ENCODE measurements at places on chromosomes 5 and 9.
A peak's percentile ranks its signal among the peaks of the same experiment; 100 is the strongest.

DNA sequence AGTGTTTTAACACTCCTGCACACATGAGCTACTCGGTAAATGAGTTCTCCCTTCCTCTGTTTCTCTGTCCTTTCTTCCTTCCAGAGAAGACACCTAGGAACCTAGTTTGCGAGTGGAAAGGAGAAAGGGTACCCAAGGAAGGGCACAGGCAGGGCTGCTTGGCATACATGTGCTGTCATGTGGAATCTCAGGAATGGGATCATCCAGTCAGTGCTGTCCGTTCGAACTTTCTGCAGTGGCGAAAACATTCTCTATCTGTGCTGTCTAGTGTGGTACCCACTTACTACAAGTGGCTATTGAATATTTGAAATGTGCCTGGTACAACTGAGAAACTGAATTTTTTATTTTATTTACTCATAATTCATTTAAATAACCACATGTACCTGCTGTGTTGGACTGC is 28.0 kb downstream of the NLN start:
- no peak for DNase-seq

GRCh38 chr5:60541980-60542379 is 158.0 kb downstream of the DEPDC1B start:
- DNase-seq = no peak

- DNase-seq = no peak
Observed at GRCh38 chr5:76245590-76245989, 157.5 kb upstream of the IQGAP2 start.

DNA sequence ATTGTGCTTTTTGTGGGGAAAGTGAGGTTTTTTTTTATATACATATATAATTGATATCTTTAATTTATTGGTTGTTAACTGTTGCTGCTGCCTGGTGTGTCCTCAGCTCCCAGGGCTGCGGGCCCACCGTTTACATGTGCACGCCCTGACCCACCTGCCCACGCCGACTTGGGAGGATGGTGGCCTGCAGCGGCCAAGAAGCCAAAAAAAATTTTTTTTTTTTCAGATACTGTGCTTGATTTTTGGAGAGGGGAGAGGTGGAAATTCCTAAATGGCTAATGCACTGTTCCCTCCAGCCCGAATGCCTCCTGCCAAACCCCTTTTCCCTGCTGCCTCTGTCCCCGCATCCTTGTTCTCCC is 32.0 kb upstream of the HMCN2 start:
- no peak for DNase-seq

DNA sequence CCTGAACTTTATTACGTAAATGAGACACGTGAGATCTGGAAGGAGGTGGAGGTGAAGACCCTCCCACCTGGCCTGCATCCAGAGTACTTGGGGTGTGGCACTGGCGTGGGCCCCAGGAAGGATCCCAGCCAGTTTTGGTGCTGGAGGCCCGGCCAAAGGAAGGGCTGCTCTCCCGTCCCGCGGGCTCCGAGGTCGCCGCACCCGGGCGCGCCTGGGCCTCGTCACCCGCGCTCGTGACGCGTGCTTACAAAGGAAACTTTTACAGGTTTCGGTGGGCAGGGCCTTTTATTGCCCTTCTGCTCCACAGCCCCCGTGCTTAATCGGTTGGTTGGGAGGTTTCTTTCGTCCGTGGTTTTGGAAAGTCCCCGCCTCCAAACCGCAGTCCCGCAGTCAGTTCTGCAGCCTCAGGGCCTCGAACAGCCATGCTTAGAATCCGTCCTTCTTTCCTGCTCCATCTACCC is 29.2 kb downstream of the CDKN2A start:
- peak; percentile 70 for DNase-seq

DNA sequence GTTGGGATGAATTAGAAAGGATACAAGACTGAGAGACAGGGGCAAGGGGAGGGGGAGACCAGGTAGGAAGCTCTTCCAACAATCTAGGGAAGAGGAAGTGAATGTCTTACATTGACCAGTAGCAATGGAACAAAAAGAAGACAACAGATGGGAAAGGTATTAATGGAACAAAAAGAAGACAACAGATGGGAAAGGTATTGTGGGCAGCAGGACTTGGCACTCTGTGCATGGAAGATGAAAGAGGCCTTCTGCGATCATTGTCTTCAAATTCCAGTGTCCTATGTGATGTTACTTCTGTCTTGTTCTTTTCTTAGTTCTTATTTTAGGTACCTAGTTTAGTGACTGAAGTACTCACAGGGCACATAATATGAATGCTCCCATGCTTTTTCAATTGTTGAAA is 161.8 kb downstream of the PALM2AKAP2 start:
- no peak for DNase-seq

DNA sequence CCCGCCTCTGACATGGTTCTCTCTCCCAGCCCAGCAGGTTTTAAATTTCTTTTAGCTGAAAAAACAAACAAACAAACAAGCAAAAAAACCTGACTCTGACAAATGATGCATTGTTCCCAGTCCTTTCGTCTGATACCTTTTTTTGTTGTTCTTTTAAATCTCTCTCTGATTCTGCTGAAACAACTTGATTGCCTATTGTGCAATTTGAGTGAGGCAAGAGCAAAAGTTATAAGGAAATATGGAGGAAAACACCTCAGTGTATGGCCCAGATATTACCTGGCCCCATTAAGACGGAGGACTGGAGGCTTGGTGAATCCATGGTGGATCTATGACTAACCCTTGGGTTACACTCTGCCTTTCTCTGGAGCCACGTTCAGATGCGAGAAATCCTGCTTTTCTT is 164.0 kb downstream of the MELK start:
- no peak for DNase-seq

DNA sequence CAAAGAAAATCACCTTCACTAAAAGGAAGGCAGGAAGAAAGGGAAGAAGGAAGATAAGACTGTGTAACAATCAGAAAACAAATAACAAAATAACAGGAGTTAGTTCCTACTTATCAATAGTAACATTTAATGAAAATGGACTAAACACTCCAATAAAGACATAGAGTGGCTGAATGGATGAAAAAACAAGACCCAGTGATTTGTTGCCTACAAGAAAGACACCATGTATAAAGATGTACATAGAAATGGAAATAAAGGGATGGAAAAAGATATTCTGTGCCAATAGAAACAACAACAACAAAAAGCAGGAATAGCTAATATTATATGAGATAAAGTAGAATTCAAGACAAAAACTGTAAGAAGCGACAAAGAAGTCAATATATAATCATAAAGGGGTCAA is 116.8 kb downstream of the LURAP1L start:
- no peak for DNase-seq

DNA sequence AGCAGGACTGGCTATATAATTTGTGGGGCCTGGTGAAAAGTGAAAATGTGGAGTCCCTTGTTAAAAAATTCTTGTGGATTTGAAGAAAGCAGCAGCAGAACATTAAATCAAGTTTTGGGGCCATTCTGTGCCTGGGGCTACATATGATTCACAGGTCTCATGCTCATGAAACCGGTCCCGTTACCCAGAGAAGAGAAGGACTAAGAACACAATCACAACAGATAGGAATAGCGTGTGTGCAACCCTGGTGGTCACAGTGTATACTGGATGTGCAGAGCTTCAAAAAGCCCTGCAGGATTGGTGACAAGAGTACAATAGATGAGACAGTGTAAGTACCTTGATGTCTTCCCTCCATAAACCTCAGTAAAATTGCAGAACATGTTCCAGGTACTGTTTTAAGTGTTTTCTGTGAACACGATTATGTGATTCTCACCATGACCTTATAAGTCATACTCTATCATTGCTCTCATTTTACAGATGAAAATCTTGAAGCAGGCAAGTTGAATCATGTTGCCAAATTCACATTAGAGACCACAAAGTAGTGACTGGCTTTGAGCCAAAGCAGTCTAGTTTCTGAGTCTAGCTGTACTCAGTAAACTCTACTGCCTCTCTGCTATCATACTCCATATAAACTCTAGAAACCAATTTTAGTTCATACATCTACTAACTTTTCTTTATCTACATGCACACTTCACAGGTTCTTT is 636.5 kb downstream of the TAF11L14 start:
- DNase-seq = no peak

GRCh38 chr9:99305820-99306811 is 84.0 kb downstream of the SEC61B start:
- no peak for DNase-seq

Data from activated CD8-positive, alpha-beta T cell treated with anti-CD3 and anti-CD28 coated beads, Interleukin-2, amount 10 ng/mL, durations not matched to agents 7 days and 5 days (primary cell).